ENCODE measurements at places on chromosomes 2 and 18. TPM values are rescaled to one million over a fixed set of nuclear protein-coding genes. Genes with fewer than 3 reads are reported as not detected.

DNA sequence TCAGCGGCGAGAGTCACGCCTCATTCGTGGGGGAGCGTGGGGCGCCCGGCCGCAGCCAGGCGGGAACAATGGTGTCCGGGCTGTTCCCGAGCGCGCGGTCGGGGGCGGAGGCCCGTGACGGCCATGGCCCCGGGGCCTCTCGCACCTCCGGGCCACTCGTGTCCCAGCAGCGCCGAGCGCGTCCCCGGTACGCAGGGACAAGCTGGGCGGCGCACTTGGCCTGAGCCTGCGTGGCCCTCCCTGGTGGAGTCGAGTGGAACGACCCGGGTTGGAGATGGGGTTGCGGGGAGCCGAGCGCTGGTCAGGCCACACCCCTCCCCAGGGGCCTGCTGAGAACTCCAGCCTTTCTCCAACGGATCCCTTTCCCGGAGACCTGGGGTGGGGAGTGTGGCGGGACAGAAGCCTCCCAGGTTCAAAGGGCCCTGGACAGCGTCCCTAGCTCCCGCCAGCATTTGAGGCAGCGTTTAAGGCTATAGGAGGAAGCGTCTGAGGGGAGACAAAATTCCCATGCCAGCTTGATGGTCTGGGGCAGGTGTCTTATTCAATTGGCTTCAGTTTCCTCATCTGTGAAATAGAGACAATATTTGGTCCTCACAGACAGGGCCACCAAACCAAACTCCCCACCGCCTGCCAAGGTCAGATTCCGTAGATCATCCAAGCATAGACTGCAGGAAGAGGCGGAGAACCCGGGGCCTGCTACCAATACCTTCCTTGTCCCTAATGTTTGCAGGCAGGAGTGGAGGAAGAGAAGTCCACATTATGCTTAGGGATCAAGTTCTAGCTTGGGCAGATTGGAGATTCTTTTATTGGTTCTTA lies 553 bp downstream of the CNDP2 start:
- no peaks in the 10 kb centered on the region for H3K27me3 ChIP-seq
- H3K4me1 ChIP-seq, result no peaks in the 10 kb centered on the region
- peak overlapping the region; percentile 57 for H3K4me3 ChIP-seq
- DNase-seq, result peak; percentile 88
- peak overlapping the region; percentile 32 for H3K27ac ChIP-seq
- no peaks in the 10 kb centered on the region for H3K36me3 ChIP-seq

DNA sequence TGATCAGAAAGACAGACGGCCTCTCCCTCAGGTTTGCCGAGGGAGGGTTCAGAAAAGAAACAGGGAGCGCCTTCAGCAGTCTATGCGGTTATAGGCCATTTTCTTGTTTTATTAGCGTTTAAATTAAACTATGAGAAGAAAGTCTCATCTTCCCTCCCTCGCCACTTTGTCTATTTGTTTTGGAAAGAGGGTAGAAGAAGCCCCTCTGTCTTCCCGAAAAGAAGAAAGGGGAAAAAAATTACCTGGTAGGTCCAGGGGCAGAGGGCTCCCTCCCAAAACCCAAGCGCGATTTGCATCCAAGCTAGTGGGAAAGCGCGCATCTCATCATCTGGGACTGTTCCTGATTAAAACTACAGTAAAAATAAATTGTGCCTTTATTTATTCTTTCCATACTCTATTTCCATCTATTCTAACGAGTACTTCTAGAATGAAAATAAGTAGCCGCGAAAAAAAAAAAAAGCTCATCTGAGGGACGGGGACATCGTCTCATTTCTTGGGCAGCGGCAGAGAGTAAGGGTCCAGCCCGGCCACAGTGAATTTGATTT lies 2.4 kb downstream of the PAX8 start:
- no peak for DNase-seq

GRCh38 chr2:24009680-24010476 lies at the start of gene MFSD2B:
TSS of gene MFSD2B (plus strand) at chr2:24010085. CDS start at chr2:24010097, 12 bp downstream.
- no peak within 1 kb of the TSS for H3K4me3 ChIP-seq
- DNase-seq, result no peak
- H3K27me3 ChIP-seq, result no peaks in the 10 kb centered on the region
- H3K27ac ChIP-seq, result no peak within 1 kb of the TSS

Gene CHST10
- total RNA-seq, result 6.0 TPM

All from aorta (tissue), 5 donors.